ENCODE measurements at places on chromosomes 12 and 14. TPM values are rescaled to one million over a fixed set of nuclear protein-coding genes. Genes with fewer than 3 reads are reported as not detected.

Gene PAX9
- total RNA-seq, result not detected

Gene ACOT6
- total RNA-seq, result not detected

- DNase-seq, result no peak
- no peaks in the 10 kb centered on the region for H3K27me3 ChIP-seq
- H3K27ac ChIP-seq, result no peak overlapping the region
- no peaks in the 10 kb centered on the region for H3K36me3 ChIP-seq
These were observed 55.4 kb downstream of the GRIP1 start for GRCh38 chr12:66623455-66623854.

- H3K27ac ChIP-seq, result no peak overlapping the region
- H3K36me3 ChIP-seq, result peaks cover 14% of the 10 kb centered on the region
- H3K4me1 ChIP-seq, result no peaks in the 10 kb centered on the region
- DNase-seq, result no peak
- no peaks in the 10 kb centered on the region for H3K27me3 ChIP-seq
These were observed 33.9 kb downstream of the CEP290 start for GRCh38 chr12:88108021-88108420.

GRCh38 chr12:12939888-12940287, 12.1 kb downstream of the GPRC5D start:
- H3K27me3 ChIP-seq, result no peaks in the 10 kb centered on the region
- no peaks in the 10 kb centered on the region for H3K36me3 ChIP-seq
- no peak overlapping the region for H3K4me3 ChIP-seq
- DNase-seq, result no peak
- H3K4me1 ChIP-seq, result no peaks in the 10 kb centered on the region

DNA sequence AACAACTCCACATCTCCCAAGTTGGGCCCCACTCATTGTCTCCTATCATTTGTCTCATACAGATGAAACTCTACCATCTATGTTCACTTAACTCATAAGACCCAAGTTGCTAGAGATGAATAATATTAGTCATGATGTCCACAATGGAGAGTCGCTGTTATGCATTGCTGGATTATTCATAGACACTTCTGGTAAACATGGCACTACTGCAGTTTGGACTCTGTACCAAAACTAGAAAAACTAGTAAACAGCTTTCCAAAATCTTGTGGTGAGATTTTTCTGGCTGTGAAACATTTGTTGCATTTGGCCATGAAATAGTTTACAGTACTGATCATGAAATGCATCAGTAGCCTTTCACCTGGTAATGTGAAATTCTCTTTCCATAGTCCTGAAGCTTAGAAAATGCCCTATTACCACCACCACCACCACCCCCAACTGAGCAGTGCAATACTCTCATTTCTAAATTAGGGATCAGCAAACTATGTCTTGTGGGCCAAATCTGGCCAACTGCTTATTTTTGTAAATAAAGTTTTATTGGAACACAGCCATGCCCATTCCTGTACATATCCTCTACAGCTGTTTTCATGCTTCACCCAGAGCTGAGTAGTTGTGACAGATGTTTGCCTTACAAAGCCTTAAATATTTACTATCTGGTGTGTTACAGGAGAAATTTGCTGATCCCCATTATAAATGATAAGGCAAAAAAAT, 236.5 kb downstream of the DPF3 start:
- H3K4me1 ChIP-seq, result no peaks in the 10 kb centered on the region
- no peak for DNase-seq
- no peaks in the 10 kb centered on the region for H3K27me3 ChIP-seq
- H3K27ac ChIP-seq, result no peak overlapping the region
- H3K4me3 ChIP-seq, result no peak overlapping the region

GRCh38 chr12:123061441-123062205, 81.1 kb downstream of the ARL6IP4 start:
- DNase-seq, result no peak
- no peaks in the 10 kb centered on the region for H3K36me3 ChIP-seq
- no peaks in the 10 kb centered on the region for H3K27me3 ChIP-seq
- no peak overlapping the region for H3K4me3 ChIP-seq

DNA sequence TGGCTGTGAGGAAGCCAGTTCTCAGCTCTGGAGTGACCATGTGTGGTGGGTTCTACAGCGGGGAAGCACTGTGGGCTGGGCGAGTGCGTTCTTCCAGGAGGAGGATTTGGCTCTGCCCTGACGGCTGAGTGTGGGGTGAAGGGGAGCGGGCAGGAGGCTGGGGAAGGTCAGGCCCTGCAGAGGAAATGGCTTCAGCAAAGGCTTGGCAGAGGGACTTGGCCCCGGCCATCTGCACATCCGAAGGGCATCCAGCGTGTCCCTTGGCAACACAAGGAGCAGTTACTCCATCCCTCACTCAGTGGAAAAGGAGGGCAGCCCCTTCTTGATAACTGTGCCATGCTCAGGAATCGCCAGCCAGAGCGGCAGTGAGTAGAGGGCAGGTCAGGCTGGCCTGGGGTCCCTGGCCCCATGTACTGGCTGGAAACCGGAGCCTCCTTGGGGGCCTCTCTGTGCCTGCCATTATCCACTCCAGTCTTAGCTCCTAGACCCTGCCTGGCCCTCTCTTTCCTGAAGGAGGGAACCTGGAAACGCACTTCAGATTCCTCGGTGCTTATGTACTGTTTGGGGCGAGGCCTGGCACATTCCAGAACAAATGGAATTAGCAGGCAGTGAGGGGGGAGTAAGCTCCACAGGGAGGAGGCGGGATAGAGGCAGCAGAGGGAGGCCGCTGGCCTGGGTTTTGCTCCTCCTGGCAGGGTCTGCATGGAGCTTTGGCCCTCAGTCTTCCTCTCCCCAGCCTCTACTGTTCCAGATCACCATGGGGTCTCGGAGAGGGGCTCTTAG, 133.6 kb upstream of the NCOR2 start:
- peak; percentile 62 for DNase-seq
- H3K27ac ChIP-seq, result no peak overlapping the region
- H3K4me3 ChIP-seq, result no peak overlapping the region
- H3K27me3 ChIP-seq, result no peaks in the 10 kb centered on the region
- H3K4me1 ChIP-seq, result peaks cover 13% of the 10 kb centered on the region

Gene TSHR
- not detected for total RNA-seq

GRCh38 chr12:57367121-57367520, 63.7 kb downstream of the R3HDM2 start:
- no peaks in the 10 kb centered on the region for H3K27me3 ChIP-seq
- no peak for DNase-seq
- no peaks in the 10 kb centered on the region for H3K36me3 ChIP-seq
- H3K4me1 ChIP-seq, result no peaks in the 10 kb centered on the region
- H3K4me3 ChIP-seq, result no peak overlapping the region

Gene NINJ2
- total RNA-seq, result 0.37 TPM

- H3K27ac ChIP-seq, result no peak overlapping the region
- no peak for DNase-seq
- no peaks in the 10 kb centered on the region for H3K27me3 ChIP-seq
- H3K36me3 ChIP-seq, result no peaks in the 10 kb centered on the region
- peaks cover 9% of the 10 kb centered on the region for H3K4me1 ChIP-seq
These were observed 43.0 kb downstream of the KLRG1 start for GRCh38 chr12:9032202-9032964.

GRCh38 chr12:45974883-45975282, 15.5 kb downstream of the SCAF11 start:
- H3K36me3 ChIP-seq, result peaks cover 3% of the 10 kb centered on the region
- no peak for DNase-seq
- H3K27me3 ChIP-seq, result no peaks in the 10 kb centered on the region
- H3K4me3 ChIP-seq, result no peak overlapping the region
- peaks cover 10% of the 10 kb centered on the region for H3K4me1 ChIP-seq

Gene DLGAP5
- total RNA-seq, result 313 TPM

DNA sequence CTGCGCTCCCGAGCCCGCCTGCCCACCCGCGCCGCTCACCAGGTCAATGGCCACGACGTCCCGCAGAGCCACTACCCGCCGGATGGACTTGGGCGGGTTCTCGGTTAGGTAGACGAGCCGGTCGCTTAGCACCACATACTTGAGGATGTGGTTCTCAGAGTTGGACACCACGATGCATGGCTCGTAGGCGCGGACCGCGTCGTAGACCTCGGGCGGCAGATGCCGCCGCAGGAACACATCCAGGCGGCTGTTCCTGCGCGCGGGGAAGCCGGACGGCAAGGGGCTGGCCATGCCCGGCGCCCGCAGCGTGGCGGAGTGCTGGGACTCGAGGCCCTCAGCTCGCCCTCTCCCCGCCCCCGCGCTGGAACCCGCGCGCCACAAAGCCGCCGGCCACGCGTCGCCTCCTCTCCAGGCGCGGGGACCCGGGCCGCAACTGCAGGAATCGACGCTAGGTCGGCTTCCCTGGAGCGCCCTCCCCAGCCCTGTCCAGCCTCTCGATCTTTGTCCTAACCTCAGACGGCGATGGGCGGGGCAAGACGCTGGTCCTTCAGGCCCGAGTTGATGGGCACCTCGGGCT, at the start of gene C12orf56:
C12orf56 (minus strand) TSS at position 484 of the 577 bp plus-strand sequence; CDS start at position 291, 193 bp downstream.
- no peak within 1 kb of the TSS for H3K27ac ChIP-seq
- DNase-seq, result peak; percentile 55
- H3K4me3 ChIP-seq, result peak within 1 kb of the TSS; percentile 35
- no peaks in the 10 kb centered on the region for H3K36me3 ChIP-seq
- H3K27me3 ChIP-seq, result peaks cover 18% of the 10 kb centered on the region

DNA sequence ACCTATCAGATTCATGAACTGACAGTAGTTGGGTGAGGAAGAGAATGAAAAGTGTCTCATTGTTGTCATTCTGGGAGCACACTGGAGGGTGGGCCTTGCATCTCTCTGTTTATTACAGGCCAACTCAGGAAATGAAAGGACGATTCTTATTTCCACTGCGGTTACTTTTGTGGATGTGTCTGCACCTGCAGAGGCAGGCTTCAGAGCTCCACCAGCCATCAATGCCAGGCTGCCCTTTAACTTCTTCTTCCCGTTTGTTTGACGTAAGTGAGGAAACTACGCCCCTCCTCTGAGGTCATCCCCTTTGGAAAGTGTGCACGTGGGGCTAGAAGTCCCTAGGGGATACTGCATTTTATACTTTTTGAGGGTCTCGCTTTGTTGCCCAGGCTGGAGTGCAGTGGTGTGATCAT, 33.7 kb downstream of the TCTN1 start:
- no peak overlapping the region for H3K27ac ChIP-seq
- H3K4me1 ChIP-seq, result no peaks in the 10 kb centered on the region
- H3K27me3 ChIP-seq, result no peaks in the 10 kb centered on the region
- H3K36me3 ChIP-seq, result no peaks in the 10 kb centered on the region
- DNase-seq, result no peak
- H3K4me3 ChIP-seq, result no peak overlapping the region

Gene PTCSC3
- not detected for total RNA-seq

- H3K4me3 ChIP-seq, result no peak overlapping the region
- no peaks in the 10 kb centered on the region for H3K36me3 ChIP-seq
- H3K27me3 ChIP-seq, result no peaks in the 10 kb centered on the region
- H3K27ac ChIP-seq, result peak overlapping the region; percentile 18
- no peak for DNase-seq
- peaks cover 38% of the 10 kb centered on the region for H3K4me1 ChIP-seq
These were observed 168.1 kb downstream of the SLC38A4 start for GRCh38 chr12:46657453-46658411.

DNA sequence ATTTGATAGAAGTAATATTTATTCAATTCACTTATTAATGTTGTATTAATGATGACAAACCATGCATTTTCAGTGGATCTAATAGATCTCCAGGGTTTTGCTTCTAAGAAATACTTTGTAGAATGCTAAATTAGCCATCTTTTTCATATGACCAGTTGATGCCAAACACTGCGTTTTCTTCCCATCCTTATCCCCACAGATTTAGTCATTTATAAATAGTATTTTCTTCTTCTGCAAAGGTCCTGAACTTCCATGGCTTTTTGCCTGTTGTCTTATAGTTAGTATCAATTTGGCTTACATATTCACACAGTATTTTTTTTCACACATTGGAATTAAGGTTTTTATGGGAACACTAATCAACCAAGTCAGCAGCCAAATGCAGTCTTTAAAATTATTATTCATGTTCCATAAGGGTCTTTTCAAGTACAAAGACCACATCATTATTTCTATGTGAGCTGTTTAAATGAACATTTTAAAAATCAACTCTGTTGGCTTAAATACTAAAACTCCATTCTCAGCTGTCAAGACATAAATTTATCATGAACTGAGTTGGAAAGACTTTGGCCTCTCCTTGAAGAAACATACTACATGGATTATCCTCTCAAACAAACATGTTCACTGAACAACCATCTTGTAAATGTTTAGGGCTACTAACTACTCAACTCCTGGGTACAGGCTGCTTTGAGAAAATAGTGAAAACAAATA, 1278.4 kb upstream of the FLRT2 start:
- no peak overlapping the region for H3K4me3 ChIP-seq
- H3K4me1 ChIP-seq, result peaks cover 42% of the 10 kb centered on the region
- H3K27ac ChIP-seq, result no peak overlapping the region
- H3K36me3 ChIP-seq, result no peaks in the 10 kb centered on the region
- no peaks in the 10 kb centered on the region for H3K27me3 ChIP-seq

DNA sequence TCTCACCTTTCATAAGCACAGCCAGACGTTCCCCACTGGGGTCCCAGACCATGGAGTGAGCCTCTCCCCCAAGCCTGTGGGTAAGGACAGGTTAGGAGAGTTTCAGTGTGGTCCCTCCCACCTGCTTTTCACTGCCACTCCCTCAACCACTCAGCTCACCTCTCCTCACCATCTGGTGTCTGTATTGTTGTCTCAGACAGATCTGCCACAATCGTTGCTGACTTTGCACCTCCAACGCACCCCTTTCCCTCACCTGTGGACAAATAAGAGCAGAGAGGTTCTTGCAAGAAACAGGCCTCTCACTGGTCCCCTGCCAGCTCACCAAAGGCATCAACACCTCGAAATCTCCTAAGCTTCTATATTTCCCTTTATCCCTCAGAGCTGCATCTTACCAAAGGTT, 8.8 kb downstream of the MYG1 start:
- H3K27ac ChIP-seq, result no peak overlapping the region
- DNase-seq, result no peak
- no peaks in the 10 kb centered on the region for H3K4me1 ChIP-seq
- H3K4me3 ChIP-seq, result no peak overlapping the region
- no peaks in the 10 kb centered on the region for H3K36me3 ChIP-seq

DNA sequence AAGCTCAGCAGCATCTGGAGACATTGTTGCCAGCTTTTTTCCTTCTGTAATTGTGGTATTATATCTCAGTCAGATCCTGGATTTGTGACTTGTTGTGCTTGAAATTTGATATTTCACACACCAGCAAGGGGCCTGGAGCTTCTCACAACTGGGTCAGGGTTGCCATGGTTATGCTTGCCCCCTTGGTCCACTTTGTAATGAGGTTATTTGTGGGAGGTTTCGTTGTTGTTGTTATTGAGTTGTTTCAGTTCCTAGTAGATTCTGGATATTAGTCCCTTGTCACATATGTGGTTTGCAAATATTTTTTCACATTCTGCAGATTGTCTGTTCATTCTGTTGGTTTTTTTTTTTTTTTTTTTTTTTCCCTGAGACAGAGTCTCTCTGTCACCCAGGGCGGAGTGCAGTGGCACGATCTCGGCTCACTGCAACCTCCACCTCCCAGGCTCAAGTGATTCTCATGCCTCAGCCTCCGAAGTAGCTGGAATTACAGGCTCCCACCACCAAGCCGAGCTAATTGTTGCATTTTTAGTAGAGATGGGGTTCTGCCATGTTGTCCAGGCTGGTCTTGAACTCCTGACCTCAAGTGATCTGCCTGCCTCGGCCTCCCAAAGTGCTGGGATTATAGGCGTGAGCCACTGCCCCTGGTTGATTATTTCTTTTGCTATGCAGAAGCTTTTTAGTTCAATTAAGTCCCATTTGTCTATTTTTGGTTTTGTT, 80.6 kb upstream of the ETV6 start:
- no peaks in the 10 kb centered on the region for H3K27me3 ChIP-seq
- H3K27ac ChIP-seq, result no peak overlapping the region
- H3K4me3 ChIP-seq, result no peak overlapping the region

Gene BCL11B
- 1.3 TPM for total RNA-seq

GRCh38 chr12:114933428-114934160, 249.6 kb upstream of the TBX3 start:
- H3K4me3 ChIP-seq, result no peak overlapping the region
- no peaks in the 10 kb centered on the region for H3K36me3 ChIP-seq
- no peak for DNase-seq
- no peak overlapping the region for H3K27ac ChIP-seq
- H3K27me3 ChIP-seq, result no peaks in the 10 kb centered on the region

Measured in neural progenitor cell (in vitro differentiated cells).